ENCODE measurements at places on chromosomes 12 and 14.

GRCh38 chr14:104724981-104725771, 1.1 kb downstream of the ADSS1 start:
- no peak for DNase-seq

DNA sequence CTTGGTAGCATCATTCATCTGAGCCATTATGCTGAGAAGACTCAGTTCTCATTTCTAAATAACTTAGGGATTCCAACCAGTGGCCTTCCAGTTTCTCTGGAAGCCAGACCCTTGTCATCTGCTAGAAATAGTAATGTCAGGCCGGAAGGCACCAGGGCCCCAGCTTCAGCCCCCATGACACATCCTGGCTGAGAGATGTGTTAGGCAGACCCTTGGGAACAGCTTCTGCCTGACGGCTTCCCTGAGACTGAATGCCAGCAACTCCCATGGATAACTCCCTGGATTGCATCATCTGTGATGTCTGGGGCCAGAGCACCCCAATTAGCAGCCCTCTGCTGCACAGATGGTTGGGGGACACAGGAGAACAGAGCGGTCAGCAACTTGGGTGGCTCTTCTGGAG, 583.5 kb upstream of the TBX3 start:
- no peak for DNase-seq

DNA sequence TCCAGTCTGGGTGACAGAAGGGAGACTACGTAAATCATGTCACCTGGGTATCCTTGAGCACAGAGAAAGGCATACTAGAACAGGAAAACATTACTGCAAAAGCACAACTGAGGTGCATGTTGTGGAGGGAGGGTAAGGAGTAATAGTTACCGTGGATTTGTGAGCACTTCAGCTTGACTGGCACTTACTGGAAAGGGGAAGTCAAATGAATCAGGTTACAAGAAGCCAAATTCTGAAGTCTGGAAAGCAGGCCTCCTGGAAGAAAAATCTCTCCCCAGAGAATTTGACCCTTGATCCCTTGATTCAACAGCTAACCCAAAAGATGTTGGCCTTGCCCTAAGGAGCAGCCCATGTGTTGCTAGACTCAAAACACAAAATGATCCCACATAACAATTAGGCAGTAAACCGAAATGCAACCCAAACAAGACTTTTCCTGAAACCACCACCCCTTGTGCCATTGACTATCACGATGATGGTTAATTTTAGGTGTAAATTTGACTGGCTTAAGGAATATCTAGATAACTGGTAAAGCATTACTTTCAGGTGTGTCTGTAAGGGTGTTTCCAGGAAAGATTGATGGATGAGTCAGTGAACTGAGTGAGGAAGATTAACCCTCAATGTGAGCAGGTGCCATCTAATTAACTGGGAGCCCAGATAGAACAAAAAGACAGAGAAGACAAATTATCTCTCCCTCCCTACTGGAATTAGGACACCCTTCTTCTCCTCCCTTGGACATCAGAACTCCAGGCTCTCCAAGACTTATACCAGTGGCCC, 108.8 kb downstream of the SLC25A21 start:
- DNase-seq: no peak

GRCh38 chr12:49345051-49345824, 1.4 kb upstream of the DNAJC22 start:
- DNase-seq: no peak

DNA sequence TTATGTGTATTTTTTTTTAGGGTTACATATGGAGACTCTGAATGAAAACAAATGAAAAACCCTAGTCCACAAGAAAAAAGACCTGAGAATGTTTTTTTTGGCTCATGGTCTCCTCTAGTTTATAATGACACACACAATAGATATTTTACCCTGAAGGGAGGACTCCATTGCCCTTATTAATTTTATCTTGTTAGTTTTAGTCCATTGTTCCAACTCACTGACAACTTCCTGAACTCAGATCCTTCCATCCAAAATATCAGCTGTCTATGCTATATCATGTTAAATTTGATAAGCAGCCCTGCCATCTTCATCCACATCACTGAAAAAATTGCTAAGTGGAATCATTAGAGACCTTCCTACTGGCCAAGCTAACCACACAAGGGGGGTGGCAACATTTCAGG, 232.1 kb downstream of the MON2 start:
- no peak for DNase-seq

DNA sequence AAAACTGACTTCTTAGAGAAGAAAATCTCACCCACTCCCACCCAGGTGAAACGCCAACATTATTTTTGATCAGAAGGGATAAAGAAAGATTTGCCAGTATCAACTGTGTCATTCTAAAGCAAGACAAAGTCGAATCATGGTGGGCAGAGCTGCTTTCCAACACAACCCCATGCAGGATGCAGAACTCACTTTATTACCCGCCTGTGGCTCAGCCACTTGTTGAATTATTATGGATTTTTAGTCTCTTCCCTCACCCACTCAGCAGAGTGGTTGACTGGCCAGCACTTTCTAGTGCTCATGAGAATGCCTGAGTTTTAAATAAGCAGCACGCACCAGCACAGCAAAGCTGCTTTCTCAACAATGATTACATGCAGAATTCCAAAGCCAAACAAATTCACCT, 32.1 kb downstream of the CRACR2A start:
- DNase-seq: no peak

- DNase-seq: no peak
Measured at GRCh38 chr12:15427913-15428312, 105.6 kb downstream of the PTPRO start.

DNA sequence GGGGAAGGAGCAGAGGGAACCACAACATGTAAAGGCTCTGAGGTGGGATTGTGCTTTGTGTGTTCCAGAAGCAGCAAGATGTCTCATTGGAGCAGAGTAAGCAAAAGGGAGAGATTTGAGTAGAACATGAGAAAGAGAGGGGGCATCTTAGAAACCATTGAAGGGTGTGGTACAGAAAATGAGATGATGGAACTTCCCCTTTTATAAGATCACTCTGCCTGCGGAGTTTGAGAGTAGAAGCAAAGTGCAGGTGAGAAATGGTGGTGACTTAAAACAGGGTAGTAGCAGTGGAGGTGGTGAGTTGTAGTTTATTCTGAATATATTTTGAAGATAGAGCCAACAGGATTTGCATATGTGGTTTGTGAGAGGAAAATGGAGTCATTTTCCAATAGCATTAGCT, 56.0 kb downstream of the FBXO34 start:
- no peak for DNase-seq

- no peak for DNase-seq
Measured at GRCh38 chr12:101430456-101430855, 22.9 kb upstream of the ARL1 start.

DNA sequence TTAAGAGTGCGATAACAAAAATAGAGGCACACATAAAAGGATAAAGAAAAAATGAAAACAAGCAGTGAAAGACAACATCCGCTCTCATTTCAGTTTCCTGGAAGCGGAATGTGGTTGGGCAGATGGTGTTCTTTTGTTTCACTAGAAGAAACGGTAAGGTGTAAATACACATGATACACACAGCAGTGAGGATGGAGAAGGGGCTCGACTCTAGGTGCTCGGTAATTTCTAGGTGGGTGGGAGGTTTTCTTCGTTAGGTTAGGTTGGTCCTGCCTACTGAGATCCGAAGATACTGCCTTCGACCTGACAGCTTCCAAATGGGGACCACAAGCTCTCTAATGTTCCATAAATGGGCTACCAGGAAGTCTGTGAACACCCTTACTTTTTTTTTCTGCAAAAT, 1082.5 kb downstream of the BCL11B start:
- no peak for DNase-seq

DNA sequence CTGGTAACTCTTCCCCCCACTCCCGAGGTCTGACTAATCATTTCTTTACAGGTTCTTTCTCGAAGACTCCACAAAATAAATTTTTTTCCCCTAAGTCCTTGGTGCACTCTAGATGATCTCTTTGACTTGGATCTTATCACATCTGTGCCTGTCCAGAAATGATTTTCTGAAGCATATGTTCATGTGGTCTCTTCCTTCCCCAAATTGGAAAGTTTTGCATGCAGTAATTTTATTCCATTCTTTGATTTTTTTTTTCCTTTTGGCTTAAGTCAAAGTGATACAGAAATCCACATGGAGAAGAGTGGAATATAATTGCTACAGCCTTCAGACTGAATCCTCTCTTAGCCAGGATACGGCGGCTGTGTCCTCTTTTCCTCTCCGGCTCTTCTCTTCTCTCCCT, 213.3 kb downstream of the BMP4 start:
- DNase-seq: no peak

- no peak for DNase-seq
Measured at GRCh38 chr12:84691266-84691665, 221.3 kb downstream of the SLC6A15 start.

GRCh38 chr12:9707864-9708808, 24.8 kb downstream of the CLECL1 start:
- DNase-seq: peak; percentile 34

GRCh38 chr12:19799216-19799615, 359.9 kb downstream of the AEBP2 start:
- no peak for DNase-seq

GRCh38 chr12:3271639-3272038, 194.5 kb downstream of the TSPAN9 start:
- DNase-seq: no peak

- no peak for DNase-seq
Measured at GRCh38 chr14:32186248-32186647, 15.6 kb upstream of the RNU6-7 start.

DNA sequence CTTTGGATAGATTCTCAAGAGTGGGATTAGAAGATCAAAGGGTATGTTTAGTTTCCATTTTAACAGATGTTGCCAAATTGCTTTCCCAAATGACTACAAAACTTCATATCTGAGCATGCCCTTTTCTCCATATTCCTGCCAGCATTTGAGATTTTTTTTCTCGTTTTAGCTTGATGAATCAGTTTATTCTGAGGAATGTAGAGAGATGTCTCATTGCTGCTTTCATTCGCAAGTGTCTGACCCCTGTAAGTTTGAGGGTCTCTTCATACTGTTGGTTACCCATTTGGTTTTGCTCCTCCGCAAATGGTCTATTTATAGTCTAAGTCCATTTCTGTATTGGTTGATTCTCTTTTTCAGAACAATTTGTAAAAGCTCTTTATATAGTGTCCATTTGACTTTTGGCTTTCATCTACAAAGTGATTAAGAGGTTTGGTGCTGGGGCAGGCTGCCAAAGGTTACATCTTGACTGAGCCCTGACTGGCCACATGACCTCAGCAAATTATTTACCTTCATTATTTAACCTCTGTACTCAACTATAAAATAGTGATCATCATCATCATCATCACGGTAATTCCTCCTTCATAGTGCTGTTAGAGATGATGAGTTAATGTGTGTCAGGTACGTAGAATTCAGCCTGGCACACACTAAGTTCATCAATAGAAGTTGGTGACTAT, 33.6 kb downstream of the HCAR2 start:
- no peak for DNase-seq

DNA sequence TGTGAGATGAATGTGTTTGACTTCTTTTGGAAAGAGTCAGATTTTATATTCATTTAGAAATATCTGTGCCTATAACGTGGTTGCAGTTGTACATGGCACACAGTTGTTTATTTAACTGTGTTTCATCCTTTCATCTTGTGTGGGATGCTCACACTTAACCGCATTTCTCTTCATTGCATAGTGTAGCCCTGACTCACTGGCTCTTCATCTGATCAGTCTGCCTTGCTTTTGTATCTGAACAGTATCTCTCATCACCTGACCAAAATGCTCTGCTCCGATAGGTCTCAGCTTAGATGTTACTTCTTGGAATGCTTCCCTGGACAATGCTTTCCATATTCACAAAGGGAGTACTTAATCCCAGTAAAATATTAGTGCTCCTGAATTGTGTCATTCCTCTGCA, 83.4 kb downstream of the PDE3A start:
- no peak for DNase-seq

- peak; percentile 31 for DNase-seq
Measured at GRCh38 chr12:7373226-7373625, 69.4 kb downstream of the ACSM4 start.

GRCh38 chr12:100317371-100317770, 39.5 kb upstream of the SLC17A8 start:
- no peak for DNase-seq

- no peak for DNase-seq
Measured at GRCh38 chr14:93082576-93083001, 33.1 kb downstream of the ITPK1 start.

GRCh38 chr12:131834798-131835615, 6.8 kb downstream of the MMP17 start:
- no peak for DNase-seq

GRCh38 chr14:92591346-92591745, 77.8 kb downstream of the RIN3 start:
- no peak for DNase-seq

DNA sequence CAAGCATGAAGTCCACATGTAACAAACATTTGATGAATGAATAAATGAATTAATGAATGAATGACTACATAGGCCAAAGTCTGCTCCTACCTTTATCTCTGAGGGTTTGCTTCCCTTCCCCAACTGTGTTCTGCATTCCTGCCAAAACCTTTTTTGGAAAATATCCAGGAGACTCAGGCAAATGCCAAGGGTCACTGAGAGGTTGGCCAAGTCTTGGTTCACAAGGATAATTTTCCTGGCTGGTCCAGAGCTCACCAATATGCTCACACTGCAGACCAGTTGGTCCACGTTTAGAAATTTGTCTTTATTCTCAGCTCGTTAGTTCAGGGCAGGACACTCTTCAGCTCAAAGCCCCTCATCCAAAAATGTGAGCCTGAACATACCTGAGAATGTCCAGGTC, 10.2 kb downstream of the TMEM233 start:
- no peak for DNase-seq

GRCh38 chr12:23217667-23218066, 592.7 kb downstream of the ETNK1 start:
- DNase-seq: no peak

GRCh38 chr12:99454539-99455172, 192.9 kb upstream of the GARIN6 start:
- DNase-seq: no peak

GRCh38 chr12:115206801-115207200, 522.8 kb upstream of the TBX3 start:
- DNase-seq: no peak

- peak; percentile 92 for DNase-seq
Measured at GRCh38 chr12:56931474-56931978, 2.7 kb downstream of the SDR9C7 start.

DNA sequence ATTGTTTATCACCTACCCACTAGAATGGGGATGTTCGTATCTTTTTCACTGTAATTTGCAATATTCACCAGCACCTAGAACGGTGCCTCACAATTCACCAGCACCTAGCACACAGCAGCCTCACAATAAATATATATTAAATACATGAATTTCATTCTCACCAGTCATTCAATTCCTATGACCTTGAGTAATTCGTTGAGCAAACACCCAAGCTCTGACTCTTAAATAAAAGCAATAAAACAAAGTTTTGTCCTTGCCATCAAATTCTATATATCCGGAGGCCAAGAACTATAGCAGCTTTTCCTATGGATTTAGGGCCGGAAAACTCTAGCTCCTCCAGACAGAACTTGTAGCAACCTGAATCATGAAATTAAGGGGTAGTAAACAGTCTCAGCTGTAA, 981 bp downstream of the VTI1B start:
- no peak for DNase-seq

GRCh38 chr12:1828856-1829255, 8.5 kb downstream of the LRTM2 start:
- no peak for DNase-seq

GRCh38 chr12:97148941-97149559, 242.0 kb downstream of the NEDD1 start:
- DNase-seq: peak; percentile 15
